ENCODE measurements at places on chromosomes 6 and 20. TPM values are rescaled to one million over a fixed set of nuclear protein-coding genes. Genes with fewer than 3 reads are reported as not detected.

GRCh38 chr6:13248053-13248452 is 80.3 kb downstream of the TBC1D7 start:
- no peak for DNase-seq

- DNase-seq: no peak
Measured at GRCh38 chr20:46083531-46084061, 6.2 kb downstream of the NCOA5 start.

Gene BIRC7
- 0.74 TPM for total RNA-seq

- no peak for DNase-seq
Measured at GRCh38 chr20:1418350-1418749, 25.5 kb upstream of the FKBP1A start.

Gene SLC52A3
- total RNA-seq: not detected

Gene PLCB1
- 1.5 TPM for total RNA-seq

All from activated CD8-positive, alpha-beta T cell treated with anti-CD3 and anti-CD28 coated beads, Interleukin-2, amount 10 ng/mL, durations not matched to agents 7 days and 5 days (primary cell).